ENCODE measurements at places on chromosomes 7 and 10.
A peak's percentile ranks its signal among the peaks of the same experiment; 100 is the strongest.

- ATAC-seq = no peak
Measured at GRCh38 chr7:144784943-144785342, 50.9 kb downstream of the TPK1 start.

GRCh38 chr10:64261092-64261491, 739.9 kb downstream of the REEP3 start:
- no peak for ATAC-seq

- no peak for ATAC-seq
Measured at GRCh38 chr10:77566914-77567566, 70.6 kb downstream of the KCNMA1 start.

- ATAC-seq = peak; percentile 64
Measured at GRCh38 chr10:71712572-71713134, 6.9 kb downstream of the C10orf105 start.

GRCh38 chr10:70935631-70936030, 47.3 kb upstream of the PCBD1 start:
- no peak for ATAC-seq

DNA sequence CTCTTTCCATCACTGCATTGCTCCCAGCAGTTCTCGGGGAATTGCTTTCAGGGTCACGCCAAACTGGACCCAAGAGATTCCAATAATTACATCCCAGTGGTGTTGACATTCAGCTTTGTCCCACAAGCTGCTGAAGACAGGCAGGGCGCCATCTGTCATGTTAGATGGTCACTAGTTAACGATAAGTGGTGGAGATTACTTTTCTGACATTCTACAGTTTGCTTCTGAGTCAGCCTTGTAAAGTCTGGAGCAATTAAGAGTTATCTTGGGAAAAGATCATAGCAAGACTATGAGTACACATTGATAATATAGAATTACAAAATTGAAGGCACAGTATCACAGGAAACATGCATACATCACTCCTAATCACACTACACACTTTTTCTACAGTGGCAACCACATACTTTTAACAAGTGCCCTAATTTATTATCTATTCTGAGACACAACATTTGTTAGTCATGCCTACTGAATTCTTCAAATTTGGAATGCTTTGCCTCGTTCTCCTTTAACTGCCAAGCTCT, 41.9 kb downstream of the SEMA3C start:
- ATAC-seq = no peak

DNA sequence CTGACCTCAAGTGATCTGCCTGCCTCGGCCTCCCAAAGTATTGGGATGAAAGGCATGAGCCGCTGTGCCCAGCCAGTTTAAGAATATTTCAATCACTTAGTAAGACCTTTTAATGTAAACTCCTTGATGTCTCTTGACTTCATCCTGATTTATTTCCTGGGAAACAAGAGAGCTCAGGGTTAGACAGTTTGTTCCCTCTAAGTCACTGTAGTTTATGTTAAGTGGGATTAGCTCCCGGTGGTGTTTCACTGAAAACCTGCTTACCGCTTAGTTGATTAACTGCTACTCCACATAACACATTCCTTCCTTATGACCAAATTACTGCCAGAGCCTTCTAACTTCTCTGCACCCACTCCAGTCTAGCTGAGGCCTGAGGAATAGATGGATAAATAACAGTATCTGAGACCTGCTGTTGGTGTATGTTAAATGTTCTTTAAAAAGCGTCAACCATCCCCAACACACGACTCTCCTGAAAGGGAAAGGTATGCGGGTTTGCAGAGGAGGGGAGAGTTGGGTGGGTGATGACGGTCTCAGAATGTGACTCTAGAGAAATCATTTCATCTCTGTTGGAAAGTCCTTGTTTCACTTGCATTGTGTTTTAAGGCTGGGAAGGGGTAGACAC, 48.7 kb downstream of the CREB3L2 start:
- no peak for ATAC-seq

GRCh38 chr7:343227-343822, 53.4 kb downstream of the FOXL3 start:
- ATAC-seq = no peak

GRCh38 chr10:88991161-88991898, 732 bp downstream of the FAS start:
- peak; percentile 71 for ATAC-seq

- no peak for ATAC-seq
Measured at GRCh38 chr10:75546004-75546403, 114.6 kb downstream of the LRMDA start.

DNA sequence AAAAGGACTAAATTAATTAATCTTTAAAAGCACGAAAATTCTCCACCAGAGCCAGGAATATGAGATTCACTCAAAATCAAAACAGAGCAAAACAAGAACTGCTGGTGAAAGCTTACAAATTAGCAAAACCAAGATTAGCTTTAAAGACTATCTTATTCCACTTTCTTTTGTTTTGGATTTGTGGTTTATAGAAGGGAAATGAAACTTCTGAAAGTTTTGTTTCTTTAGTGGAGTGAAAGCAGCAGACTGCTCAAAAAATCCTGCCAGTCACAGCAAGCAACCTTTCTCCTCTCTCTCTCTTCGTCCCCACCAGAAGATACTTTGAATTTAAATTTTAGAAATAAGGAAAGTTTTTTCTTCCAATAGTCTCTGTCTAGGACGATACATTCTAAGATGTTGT, 7.8 kb downstream of the ACTA2 start:
- ATAC-seq = no peak

DNA sequence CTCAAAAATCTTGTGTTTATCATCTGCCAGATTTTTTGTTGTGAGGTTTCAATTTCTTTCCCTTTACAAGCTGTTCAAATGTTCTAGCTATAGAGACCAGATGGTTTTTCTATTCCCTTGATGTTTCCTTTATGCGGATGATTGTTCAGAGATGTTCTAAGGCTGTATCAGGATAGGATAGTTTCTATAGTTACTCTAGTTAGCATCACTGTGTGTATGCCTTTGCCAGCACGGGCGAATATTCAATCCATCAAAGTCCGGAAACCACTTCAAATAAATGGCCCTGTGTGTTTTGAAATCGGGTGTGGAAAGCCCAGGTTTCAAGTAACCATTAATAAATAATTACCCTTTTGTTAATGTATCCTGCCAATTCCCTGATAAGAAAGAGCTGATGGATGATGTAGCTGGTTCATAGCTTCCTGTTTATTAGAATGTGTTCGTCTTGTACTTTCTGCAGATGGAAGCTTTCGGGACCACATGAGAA, 149.8 kb upstream of the PRKCQ start:
- ATAC-seq = no peak

DNA sequence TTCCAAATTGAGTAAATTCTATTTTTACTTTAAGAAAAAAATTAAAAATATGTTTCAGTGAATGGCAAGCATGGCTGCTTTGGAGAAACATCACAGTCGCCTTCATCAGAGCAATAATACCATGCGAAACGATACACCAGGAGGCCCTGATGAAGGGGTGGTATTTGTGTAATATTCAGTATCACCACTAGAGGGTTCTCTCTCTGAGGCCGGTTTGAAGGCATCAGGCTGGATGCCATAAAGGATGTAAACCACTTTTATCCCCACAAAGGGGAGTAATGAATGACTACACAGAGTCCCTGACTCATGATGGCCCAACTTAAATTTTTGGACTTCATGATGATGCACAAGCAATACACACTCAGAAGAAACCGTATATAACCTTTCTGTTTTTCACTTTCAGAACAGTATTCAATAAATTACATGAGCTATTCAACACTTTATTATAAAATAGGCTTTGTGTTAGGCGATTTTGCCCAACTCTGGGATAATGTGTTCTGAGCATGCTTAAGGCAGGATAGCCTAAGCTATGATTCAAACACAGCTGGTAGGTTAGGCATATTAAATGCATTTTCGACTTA, 95.5 kb downstream of the PPP1R17 start:
- ATAC-seq = no peak

DNA sequence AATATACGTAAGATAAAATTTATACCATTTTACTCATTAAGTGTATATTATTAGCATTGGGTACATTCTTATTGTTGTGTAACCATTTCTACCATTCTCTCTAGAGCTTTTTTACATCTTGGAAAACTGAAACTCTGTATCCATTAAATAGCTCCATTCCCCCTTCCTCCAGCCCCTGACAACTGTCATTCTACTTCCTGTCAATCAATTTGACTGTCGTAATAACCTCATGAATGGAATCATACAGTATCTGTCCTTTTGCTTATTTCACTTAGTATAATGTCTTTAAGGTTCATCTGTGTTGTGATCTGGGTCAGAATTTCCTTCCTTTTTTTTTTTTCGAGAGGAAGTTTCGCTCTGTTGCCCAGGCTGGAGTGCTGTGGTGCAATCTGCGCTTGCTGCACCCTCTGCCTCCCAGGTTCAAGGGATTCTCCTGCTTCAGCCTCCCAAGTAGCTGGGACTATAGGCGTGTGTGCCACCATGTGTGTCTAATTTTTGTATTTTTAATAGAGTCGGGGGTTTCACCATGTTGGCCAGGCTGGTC, 15.6 kb downstream of the ZRANB1 start:
- ATAC-seq = no peak

GRCh38 chr7:121499624-121500023, 103.5 kb upstream of the FAM3C start:
- ATAC-seq = peak; percentile 82

DNA sequence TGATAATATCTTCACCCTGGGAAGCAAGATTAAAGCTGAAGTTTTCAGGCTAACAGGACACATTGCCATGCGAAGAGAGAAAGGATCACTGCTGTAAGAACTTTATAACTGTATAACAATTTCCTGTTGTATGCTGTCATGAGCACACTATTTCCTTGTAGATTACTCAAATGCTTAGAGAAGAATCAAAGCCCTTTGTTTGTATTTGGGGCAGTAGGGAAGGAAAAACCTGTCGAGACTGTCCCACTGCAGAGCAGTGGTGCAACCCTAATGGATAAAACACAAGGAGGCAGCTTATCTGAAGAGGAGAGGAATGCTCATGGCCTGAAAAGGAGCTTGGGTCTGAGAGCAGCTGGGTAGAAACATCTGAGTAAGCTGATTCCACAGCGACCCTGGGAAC, 327.7 kb upstream of the NPSR1 start:
- no peak for ATAC-seq

DNA sequence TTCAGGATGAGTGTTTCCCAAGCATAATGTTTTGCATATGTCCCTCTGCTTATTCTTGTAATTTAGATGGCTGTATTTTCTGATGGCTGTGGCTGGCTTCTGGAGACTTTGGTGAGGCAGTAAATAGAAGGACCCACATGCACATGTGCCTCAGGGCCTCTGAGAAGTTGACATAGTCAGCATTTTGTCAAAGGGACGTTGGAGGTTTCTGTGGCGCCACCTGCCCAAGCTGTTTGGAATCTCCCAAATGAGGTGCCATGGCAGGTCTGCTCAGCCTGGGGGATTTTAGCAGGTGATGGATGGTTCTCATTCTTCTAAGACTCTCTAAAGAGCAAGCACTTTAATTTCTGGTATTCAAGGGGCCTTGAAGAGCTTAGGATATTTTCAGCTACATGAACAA, 29.8 kb downstream of the C10orf120 start:
- no peak for ATAC-seq

GRCh38 chr10:100788002-100788903, 42.9 kb downstream of the PAX2 start:
- no peak for ATAC-seq

- no peak for ATAC-seq
Measured at GRCh38 chr10:75432176-75432575, 752 bp downstream of the LRMDA start.

DNA sequence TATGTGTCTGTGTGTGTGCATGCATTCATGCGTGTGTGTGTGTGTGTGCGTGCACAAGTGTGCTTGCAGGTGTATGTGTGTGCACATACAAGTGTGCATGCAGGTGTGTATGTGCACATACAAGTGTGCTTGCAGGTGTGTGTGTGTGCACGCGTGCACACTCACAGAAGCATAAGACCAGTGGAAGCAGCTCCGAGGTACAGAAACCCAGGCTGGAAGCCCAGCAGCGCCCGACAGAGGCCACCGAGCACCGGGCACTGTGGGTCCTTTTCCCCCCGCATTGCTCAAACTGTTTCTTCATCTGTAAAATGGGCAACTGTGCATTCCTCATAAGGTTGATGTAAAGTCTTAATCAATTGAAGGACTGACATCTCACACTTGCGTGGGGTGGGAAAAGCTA, 243.3 kb upstream of the TCERG1L start:
- ATAC-seq = no peak

GRCh38 chr10:75165684-75166622, 44.6 kb upstream of the VDAC2 start:
- peak; percentile 64 for ATAC-seq
